ENCODE measurements at places on chromosomes 1 and 21.

DNA sequence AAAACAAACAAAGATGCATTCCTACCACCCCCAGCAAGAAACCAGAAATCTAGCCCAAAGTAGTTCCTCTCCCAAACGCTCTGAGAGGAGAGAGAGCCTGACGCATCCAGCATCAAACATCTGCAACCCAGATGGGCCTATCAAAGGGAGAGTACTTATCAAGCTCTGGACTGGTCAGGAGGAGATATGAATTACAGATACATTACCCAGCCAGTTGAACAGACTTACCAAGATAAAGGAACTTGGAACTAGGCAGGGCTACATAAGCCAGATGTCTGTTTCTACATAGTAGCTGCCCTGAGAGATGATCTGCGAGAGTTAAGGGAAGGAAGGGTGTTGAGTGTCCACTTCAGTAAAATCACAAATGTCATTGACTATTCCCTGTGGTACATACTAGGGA lies 138.4 kb downstream of the PAPPA2 start:
- no peak for DNase-seq

DNA sequence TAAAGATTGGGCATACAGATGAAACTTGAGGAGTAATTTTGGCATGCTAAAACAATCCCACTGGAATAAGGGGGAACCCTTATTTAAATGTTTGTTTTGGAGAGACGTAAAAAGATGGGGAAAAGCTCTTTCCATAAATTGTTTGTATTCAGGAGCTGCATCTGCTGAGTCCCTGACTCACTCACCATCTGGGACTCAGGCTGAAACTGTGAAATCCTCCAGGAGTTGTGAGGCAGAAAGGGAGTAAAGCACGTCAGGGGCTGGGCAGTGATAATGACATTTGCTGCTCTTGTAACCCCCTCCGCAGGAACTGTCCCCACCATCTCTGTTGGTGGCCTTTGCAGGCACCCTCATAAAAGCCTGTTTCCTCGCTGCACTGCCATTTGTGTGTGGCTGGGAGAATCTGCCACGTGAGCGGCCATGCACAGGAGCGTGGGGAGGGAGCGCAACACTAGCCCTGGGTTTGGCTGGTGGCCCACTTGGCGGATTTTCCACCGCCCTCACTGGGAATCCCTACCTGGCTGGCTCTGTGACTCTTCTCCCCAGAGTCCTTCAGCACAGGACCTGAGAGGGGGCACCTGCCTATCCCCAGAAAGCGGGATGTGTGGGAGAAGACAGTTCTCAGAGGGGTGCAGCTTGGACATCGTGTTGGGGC lies 45.3 kb downstream of the ZSCAN20 start:
- no peak for DNase-seq

GRCh38 chr1:219550201-219550600 lies 62.7 kb downstream of the ZC3H11B start:
- DNase-seq = no peak

GRCh38 chr21:29367335-29367734 lies 68.6 kb downstream of the BACH1 start:
- DNase-seq = no peak

DNA sequence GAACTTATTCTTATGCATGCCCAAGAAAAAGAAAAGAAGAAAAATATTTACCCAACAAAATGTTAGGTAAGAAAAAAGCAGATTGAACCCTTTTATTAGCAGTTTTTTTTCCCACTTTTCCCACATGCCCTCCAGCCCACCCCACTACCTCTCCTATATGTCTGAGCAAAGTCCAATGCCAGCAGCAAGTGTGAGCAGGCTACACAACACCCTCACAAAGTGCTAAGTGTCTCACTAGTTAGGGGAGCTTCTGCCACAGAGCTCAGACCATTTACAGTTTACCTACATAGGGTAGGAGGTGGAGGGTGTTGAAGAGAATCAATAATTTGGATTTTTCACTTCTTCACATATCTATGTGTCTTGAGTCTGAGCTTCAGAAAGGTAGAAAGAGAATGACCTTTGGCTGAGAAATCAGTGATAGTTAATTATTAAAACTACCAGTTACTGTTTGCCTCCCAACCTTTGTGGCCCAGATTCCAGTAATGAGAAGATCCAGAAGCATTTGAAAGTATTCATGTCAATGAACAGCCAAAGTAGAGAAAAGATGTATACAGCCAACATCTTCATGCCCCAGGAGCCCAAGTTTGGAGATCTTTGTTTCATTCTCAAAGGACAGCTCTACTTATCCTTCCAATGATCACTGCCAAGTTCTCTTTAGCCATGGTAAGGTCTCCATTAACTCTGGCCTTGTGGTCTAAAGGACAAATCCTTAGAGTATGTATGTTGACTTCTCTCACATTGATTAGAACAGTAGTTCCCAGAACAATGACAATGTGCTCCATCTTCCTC lies 26.2 kb downstream of the OR10J5 start:
- no peak for DNase-seq

GRCh38 chr1:11101347-11101746 lies 1.7 kb upstream of the EXOSC10 start:
- DNase-seq = no peak

GRCh38 chr1:177800400-177801088 lies 169.3 kb downstream of the SEC16B start:
- no peak for DNase-seq

- no peak for DNase-seq
Observed at GRCh38 chr1:40593449-40594186, 62.2 kb downstream of the ZNF684 start.

DNA sequence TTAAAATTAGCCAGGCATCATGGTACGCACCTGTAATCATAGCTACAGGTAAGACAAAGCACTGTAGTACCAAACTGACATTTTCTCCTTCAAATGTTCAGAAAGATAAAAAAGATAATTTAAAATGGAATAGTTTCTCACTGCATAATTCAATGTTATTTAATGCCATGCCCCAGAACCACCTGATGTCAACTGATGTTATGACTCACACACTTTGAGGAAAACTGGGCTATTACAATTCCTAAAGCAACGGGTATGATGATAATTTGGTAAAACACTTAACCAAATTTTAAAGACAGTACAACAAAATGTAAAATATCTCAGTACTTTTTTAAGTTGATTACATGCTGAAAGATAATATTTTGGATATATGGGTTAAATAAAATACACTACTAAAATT lies 22.9 kb upstream of the PLEKHO1 start:
- no peak for DNase-seq

DNA sequence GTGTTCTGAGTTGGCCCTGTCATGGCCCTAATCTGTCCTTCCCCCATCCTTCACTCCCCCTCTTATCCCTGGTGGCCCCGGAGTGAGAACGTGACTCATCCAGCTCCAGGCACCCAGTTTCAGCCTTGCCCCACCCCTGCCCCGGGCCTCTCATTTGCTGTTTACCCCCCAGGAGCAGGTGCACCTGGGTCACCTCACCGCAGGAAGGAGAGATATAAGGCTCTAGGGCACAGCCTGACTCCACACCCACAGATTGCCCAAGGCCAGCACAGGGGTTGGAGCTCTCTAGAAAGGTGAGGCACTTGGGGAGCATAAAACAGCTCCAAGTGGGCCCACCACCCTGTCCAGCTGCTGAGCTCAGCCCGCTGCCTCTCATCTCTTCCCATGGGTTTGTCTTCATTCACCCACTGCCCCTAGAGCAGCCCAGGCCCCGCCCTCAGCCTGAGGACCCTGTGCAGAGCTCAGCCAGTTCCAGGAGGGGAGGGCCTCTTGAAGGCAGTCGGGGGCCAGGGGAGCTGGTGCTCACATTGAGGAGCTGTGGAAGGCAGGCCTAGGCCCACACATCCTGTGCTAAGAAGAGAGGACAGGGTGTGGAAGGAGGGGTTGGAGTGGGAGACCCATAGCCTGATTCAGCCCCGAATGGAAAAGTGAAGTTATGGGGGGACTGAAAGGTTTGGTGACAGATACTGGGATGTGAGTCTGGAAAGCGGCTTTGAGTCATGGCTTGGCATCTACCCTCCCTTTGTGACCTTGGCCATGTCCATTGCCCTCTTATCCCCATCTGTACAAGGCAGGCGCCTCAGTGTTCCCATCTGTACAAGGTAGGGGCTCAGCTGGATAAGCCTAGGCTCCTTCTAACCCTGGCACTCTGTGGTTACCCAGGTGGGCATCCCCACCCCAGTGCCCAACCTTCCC lies 16.1 kb upstream of the GPR37L1 start:
- DNase-seq = no peak

DNA sequence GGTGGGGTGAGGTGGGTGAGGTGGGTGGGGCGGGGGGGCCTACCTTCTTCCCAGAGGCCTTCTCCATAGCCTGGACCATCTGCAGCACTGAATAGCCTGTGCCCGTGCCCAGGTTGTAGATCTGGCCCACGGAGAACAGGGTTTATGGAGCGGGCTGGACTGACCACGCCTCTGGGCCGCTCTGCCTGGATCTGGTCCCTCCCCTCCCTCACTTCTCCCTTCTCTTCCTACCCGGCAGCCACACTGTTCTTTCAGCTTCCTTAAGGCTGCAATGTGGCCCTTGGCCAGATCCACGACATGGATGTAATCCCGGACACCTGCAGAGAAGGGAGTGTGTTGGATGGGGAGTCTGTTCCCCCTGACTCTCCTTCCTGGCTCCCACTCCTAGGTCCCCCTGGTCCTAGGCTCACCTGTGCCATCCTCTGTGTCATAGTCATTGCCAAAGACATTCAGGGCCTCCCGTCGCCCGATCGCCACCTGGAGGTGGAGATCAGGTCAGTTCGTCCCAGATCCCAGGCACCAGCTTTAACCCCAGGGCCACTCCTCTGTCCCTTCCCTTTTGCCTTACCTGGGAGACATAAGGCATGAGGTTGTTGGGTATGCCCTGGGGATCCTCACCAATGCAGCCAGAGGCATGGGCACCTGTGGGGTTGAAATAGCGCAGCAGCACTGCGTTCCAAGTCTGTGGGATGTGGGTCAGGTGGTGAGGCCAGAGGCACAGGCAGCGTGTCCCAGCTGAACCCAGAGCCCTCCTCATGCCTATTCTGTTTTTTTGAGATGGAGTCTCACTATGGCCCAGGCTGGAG lies 3.9 kb downstream of the GALE start:
- no peak for DNase-seq

DNA sequence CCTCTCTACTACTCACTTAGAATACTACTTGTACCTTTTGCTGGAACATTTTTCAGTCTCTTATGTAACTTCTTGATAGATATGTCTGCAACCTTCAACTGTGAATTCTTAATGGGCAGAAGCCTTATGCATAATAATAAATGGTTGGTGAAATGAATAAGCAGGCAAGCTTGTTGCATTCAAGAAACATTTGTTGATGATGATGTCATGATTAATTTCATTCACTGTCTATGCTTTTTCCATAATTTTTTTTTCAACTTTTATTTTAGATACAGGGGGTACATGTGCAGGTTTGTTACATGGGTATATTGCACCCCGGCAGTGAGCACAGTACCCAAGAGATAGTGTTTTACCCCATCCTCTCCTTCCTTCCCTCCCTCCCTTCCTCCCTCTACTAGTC lies 48.0 kb downstream of the SIPA1L2 start:
- no peak for DNase-seq

DNA sequence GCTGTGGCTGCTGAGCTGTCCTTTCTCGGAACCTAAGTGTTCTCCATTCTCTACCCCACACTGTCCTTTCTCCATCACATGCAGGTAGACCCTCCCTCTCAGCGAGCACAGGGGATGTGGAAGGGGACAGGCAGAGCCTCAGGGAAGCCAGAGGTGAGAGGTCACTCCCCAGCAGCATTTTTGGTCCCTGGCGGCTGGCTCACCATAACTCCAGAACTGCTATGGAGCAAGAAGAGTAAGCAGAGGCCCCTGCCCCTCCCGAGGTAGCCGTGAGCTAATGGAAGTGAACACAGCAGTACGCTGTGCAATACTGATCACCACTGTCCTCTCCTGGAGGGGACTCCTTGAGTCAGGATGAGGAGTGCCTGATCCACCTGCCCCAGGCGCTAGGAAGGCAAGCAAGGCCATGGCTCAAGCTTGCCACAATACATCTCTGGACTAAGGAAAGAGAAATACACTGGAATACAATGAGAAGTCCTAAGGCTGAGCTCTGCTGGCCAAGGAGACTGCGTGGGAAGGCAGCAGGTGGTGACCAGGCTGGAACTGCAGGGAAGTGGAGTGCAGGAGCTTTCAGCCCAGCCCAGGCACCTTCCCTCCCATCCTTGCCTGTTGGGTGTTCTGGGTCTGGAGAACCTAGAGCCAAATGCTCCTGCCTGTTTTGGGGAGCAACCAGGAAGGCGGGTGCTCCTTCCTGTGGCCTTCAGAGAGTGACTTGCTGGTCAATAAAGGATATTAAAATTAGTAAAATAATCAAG lies 96.2 kb downstream of the LAMC2 start:
- no peak for DNase-seq

DNA sequence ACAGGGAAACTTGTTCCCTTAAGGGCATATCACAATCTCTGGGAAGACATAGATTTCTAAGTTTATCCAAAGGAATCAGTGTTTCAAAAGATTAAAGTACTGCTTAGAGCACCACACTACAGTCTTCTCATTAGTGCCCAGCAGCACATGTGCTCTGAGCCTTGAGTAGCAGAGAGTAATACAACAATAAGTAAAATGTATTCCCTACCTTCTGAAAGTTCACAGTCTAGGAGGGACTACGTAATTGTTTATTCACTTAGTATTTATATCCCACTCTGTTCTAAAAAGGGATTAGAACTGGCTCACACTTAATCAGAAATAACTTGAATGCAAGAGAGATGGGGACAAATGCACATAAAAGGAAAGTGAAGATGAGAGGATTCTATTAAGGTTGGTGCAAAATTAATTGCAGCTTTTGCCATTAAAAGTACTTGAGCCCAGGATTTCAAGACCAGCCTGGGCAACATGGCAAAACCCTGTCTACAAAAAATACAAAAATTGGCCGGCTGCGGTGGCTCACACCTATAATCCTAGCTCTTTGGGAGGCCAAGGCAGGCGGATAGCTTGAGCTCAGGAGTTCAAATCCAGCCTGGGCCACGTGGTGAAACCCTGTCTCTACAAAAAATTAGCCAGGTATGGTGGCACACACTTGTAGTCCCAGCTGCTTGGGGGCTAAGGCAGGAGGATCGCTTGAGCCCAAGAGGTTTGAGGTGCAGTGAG lies 9.0 kb downstream of the SYNC start:
- DNase-seq = no peak

GRCh38 chr1:232694475-232694874 lies 64.5 kb upstream of the SIPA1L2 start:
- DNase-seq = no peak

DNA sequence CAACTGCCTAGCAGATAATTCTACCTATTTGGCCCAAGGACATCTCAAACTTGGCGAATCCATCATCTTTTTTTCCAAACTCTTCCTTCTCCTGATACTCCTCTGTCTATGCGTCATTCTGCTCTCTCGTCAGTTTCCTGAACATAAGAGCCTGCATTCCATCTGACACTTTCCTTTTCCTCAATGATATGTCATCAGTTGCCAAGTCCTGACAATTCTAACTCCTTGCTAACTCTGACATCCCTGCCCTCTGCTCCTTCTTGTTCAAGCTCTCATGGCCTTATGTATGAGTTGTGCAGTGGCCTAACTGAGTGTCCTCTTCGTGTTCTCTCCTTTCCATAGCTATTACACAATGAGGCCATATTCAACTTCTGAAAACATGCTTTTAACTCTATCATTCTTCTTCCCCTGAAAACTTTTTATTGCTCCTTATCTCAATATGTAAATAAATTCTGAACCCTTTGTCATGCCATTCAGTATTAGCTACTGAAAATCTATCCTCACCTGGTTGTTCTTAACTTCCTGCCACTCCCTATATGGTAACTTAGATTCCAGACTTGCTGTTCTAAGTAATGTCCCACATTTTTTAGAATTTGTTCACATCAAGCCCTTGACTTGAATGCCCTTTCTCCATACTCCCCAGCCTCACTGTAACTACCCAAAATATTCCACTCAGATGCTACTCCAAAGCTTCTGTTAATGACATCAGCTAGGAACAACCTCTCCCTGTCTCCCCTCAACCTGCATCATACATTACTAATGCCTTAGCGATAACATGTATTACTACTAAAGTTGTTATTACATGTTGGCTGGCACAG lies 11.5 kb downstream of the PALMD start:
- no peak for DNase-seq

All from CD4-positive, alpha-beta T cell treated with Interleukin-21 for 1 hour (primary cell).